GM13976 (cell line): ENCODE measurements at places on chromosomes 2 and 18.
A peak's percentile ranks its signal among the peaks of the same experiment; 100 is the strongest.

GRCh38 chr2:235549735-235550377, 56.0 kb downstream of the AGAP1 start:
- DNase-seq: no peak

DNA sequence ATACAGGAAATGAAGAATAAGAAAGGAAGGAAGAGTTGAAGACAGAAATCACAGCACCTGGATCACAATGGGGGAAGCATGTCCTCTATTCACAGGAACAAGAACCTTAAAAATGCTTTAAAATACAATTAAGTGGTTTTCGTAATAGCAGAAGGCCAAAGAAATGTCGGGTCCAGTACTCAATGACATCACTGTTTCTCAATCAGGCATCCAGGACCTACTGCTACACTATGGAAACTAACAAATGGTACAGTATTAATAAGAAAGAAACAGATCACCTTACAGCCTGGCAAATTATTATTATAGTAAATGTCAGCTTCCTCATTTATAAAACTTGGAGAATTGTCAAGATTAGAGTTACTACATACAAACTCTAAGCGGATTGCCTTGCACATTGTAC, 15.8 kb downstream of the HNRNPLL start:
- DNase-seq: no peak

GRCh38 chr2:2095360-2096093, 235.5 kb downstream of the MYT1L start:
- no peak for DNase-seq

DNA sequence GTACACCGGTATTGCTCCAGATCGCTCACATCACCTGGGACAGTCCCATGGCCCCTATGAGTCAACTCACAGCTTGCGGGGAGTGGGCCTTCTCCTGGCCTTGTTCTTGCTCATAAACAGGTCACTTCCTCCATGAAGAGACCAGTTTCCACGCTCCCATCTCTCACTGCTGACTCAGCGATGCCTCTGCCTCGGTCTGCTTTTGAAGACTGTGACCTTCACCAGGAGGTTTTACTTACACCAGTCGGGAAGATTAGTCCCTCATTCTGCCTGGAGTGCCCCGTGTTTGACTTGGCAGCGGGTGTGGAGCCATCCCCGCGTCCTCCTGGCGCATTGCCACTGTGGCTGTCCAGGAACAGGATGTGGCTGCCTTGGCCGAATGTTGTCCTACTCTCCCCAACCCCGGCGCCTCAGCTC, 159.8 kb downstream of the RHBDD1 start:
- DNase-seq: peak; percentile 38

GRCh38 chr2:32810909-32811495, 135.8 kb upstream of the LTBP1 start:
- DNase-seq: no peak

- DNase-seq: no peak
Measured at GRCh38 chr2:15498554-15498953, 62.6 kb downstream of the NBAS start.

GRCh38 chr2:239268082-239268481, 132.7 kb downstream of the HDAC4 start:
- DNase-seq: no peak

GRCh38 chr2:172901913-172902312, 166.3 kb downstream of the RAPGEF4 start:
- DNase-seq: no peak

- DNase-seq: no peak
Measured at GRCh38 chr2:168718622-168719021, 83.8 kb upstream of the NOSTRIN start.

GRCh38 chr2:139478165-139478914, 698.1 kb upstream of the NXPH2 start:
- DNase-seq: no peak

DNA sequence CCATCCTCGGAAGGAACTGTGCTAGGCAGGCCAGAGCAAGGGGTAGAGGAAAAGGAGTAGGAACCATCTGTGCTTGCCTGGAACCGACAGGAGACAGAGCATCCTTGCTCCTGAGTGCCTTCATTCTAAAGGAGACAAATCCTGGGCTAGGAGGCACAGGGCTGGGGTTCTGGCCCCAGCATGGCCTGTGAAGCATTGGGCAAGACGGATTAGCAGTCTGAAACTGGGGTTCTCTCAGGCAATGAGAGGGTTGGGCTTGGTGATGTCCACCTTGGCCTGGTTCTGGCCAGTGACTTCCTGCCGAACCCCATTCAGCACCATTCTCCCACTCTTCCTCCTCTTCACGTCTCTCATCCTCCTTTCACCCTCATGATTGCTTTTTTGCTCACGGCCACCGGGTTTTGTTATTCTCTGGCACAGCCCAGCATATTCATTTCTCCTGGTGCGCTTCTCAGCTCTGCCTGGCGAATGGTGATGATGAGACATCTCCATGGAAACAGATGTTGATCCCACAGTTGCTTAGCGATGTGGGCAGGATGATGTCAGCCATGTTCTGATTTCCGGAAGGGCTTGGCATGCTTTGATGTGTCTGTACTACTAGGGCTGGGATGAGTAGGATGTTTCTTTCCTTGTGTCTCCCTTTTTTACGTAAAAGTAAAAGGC, 127.7 kb downstream of the CAPN13 start:
- no peak for DNase-seq

DNA sequence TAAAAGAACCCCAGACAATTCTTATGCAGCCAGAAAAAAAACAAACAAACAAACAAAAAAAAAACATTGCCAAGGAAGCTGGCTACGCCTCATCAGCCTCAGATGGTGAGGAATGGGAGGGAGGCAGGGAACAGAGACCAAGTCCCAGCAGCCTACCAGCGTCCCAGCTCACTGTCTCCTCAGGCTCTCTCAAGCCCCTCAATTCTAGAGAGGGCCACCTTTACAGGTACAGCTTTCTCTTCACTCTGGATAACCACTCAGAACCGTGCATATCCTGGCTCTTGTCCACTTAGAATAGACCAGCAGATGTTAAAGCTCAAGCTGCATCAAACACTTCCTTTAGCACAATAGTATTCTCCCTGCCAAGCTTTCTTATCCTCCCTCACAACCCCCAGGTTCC, 263.1 kb upstream of the CHAC2 start:
- no peak for DNase-seq

DNA sequence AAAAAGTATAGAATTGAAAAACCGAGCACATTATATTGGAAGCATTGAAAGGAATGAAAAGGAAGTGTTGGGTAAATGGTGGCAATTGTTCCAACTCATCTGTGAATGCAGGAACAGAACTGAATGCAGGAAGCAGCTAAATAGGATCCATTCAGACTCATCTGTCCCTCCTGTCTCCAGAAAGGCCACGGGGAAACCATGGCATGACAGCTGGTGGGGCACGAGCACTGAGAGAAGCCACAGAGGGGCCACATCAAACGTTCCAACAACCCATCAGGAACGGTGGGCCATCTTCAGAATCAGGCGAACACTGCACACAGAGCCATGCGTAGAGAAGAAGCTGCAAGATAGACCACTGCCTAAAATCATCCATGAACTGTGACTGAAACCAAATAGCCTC, 138.5 kb upstream of the SLC35G4 start:
- no peak for DNase-seq

GRCh38 chr18:52537261-52537660, 197.3 kb downstream of the DCC start:
- no peak for DNase-seq

GRCh38 chr18:24000613-24001490, 13.7 kb upstream of the TTC39C start:
- no peak for DNase-seq

GRCh38 chr2:145652036-145652435, 1132.1 kb upstream of the ZEB2 start:
- no peak for DNase-seq

GRCh38 chr2:157818227-157818626, 57.9 kb downstream of the ACVR1 start:
- DNase-seq: no peak

DNA sequence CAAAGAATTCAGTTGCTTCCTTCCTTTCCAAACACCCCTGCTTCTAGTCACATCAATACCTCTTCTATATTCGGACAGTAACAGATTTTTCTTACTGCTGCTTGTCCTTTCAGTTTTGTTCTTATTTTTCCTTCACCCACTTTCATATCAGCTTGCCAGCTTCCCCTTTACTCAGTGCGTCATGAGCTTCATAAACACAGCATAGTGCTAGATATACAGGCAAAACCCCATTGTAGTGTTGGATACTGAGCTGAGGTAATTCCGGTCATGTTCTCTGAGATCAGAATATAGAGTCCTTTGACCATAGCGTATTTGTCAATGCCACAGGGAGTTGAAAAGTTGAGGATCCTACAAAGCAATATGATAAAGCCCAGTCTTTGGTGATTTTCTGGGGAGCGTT, 2.4 kb downstream of the FARP2 start:
- DNase-seq: peak; percentile 68

DNA sequence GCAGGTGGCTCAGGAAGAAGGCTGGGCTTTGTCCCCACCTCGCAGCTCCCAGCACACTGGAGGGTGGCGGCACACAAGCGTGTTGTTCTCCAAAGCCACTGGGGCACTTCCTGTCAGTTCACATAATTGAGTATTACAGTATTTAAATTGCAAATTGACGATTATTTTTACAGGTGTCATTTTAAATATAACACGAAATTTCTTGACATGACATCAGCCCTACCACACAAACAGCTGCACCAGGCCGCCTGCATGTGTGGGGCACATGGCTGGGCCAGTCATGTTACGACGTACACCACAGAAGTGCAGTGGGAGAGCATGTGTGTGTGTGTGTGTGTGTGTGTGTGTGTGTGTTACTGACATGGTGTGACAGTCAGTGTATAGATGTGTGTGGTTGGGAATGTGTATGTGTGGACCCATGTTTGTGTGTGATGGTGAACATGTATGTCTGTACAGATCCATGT, 155.6 kb downstream of the TTC32 start:
- DNase-seq: no peak

- no peak for DNase-seq
Measured at GRCh38 chr2:159140070-159140769, 146.3 kb downstream of the WDSUB1 start.

GRCh38 chr2:16869711-16870110, 204.1 kb upstream of the CYRIA start:
- DNase-seq: no peak

- no peak for DNase-seq
Measured at GRCh38 chr2:212423089-212423488, 115.5 kb downstream of the ERBB4 start.
